ENCODE measurements at places on chromosomes 6 and 20. TPM values are rescaled to one million over a fixed set of nuclear protein-coding genes. Genes with fewer than 3 reads are reported as not detected.

The BPIFB2 gene
- not detected for polyA plus RNA-seq

The PPP1R16B gene
- 8.6 TPM for polyA plus RNA-seq

The DEF6 gene
- 3.2 TPM for polyA plus RNA-seq

The RAD21L1 gene
- not detected for polyA plus RNA-seq

The HMGN3 gene
- polyA plus RNA-seq = 380 TPM

DNA sequence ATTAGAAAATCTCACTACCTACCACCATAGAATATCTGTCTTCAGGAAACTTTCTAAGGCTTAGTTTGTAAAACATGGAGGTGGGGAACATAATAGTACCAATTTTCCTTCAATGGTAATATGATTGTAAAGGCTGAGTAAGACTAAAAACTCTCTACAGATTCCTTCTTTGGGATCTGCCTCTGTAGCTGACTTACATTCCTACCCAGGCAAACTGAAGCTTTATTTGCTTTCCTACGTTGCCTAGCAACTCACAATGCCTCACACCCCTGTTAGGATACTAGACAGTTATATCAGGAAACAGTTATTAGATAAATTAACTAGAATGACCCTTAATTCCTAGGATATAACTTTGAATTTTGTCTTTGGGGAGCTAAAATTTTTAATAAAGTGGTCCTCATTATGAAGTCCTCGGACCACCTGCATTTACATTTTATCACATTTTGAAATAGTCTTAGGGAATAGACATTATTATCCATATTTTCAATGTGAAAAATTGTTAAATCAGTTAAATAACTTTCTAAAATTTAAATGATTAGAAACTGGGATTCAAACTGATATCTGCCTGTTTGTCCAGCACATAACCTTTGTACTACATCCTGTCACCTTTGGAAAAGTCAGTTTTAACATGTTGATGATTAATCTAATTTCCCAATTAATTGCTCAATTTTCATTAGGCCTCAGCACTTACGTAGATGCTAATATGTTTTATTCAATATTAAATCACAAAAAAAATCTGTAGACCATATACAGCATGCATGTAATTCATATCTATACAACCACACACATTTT, 591.4 kb downstream of the RNF144B start:
- DNase-seq = no peak

DNA sequence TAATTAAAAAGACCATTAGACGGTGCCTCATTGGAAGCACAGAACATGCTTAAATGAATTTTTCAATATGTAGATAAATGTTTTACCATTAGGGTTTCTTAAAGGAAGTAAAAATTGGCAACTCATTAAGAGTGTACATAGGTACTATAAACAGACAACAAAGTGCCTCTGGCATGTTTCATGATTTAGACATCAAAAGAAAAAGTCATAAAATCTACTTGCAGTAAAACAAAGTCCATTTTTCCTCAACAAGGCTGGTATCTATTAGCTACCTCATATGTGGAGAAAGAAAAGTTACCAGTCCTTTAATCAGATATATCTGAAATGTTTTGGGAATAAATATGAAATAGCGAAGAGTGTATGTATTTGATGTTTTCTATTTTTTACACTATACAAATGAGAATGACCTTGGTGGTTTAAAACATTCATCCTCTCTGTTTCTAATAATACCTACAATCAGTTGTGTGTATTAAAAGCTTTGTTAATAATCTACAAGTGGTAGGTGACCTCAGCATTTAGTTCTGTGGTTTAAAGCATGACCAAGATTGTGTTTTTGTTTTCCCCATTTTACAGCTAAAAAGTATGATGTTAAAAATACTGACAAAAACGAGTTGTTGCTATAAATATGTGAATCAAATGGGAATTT, 87.5 kb downstream of the HDGFL1 start:
- DNase-seq = no peak

DNA sequence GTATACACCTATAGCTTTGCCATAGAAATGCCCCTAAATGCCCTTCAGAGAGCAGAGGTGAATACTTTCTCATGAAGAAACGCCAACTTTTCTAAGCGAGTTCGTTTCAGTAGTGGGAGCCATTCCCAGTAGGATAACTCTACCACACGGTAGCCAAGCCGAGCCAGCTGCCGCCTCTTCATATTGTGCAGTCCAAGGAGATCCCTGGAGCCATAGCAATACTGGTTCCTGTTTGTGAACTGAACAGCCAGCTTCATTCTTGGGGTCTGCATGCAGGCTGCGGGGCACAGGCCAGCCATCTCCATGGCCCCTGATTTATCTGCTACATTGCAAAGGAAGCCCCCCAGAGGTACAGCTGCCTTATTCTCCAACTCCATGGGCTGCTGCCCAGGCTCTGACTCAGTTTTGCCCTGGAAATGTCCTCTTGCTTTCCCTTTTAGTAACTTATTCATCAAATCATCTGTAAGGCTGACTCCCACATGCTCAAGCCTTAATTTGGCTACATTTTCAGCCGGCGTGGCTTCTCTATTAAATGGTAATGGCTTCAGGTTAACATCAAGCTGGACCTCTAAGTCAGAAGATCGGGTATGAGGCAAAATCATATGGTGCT, 12.8 kb downstream of the FASTKD5 start:
- no peak for DNase-seq

DNA sequence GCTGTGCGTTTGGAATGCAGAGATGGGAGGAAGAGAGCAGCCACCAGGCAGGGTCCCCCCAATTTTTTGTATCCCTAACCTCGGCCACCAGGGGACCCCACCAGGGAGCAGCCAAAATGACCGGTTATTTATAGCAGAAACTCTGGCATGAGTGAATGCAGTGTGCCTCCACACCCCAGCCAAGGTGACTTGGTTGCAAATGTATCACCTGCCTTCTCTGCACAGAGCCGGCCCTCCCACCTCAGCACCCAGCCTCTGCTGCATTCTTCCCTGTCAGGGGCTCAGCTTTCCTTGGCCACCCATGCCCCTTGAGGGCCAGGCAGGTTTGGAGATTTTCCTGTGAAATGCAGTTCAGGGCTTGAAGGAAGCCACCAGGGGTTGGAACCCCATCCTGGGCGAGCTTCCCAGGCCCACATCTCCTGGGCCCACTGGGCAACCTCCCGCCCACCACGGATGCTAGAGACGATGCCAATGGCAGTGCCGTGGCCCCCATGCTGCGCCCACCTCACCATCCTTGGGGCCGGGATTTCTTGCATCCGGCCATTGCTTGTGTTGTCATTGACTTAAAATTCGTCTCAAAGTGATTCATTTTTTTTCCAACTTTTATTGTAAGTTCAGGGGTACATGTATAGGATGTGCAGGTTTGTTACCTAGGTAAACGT, 291.6 kb downstream of the TAF4 start:
- DNase-seq = no peak

DNA sequence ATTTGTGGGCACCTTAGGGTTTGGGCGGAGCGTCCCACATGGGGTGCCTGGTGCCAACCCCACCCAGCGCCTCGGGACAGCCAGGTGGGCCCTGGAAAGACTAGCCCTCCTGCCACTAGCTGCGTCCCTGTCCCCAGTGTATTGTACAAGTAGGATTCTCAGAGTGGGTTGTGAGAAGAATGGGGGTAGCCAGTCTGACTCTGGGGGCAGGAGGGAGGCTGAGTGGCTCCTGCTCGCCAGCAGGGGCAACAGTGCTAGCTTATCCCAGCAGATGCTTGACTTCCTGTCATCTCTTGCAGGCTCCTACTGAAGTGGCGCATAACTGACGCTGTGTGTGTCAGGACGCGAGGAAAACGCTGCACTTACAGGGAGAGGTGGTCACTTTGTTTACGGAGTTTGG, 9.3 kb downstream of the PSMA7 start:
- DNase-seq = no peak

DNA sequence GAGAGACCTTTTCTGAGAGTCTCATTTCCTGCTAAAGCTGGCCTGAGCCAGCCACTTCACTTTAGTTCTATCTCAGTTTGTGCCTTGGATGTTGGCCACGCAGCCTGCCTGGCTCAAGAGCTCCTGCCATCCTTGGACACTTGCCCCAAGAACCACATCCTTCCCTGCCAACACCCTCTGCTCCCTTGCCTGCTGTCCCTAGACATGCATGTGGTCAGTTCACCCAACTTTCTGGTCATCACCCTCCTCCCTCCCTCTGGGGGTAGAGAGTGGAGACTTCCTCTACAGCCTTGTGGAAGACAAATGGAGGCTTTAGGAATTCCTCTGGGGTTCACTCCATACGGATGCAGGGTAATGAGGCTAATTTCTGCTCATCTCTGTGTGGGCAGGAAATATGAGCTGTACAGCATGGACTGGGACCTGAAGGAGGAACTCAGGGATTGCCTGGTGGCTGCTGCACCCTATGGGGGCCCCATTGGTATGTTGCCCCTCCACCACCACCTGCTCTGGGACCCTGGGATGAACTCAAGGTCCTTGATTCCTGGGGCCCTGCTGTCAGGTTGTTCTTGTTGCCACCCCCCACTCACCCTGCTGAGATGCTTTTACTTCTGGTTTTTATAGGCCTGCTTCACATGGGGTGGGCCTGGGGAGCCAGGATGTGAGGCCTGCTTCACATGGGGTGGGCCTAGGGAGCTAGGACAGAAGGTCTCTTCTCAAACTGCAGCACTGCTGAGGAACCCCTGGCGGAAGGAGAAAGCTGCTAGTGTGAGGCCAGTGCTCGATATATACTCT, 13.8 kb upstream of the PTPRA start:
- DNase-seq = no peak

GRCh38 chr20:44419131-44419844, 56.4 kb upstream of the TTPAL start:
- DNase-seq = no peak

GRCh38 chr20:15091421-15092037, 754.1 kb upstream of the FLRT3 start:
- DNase-seq = no peak

DNA sequence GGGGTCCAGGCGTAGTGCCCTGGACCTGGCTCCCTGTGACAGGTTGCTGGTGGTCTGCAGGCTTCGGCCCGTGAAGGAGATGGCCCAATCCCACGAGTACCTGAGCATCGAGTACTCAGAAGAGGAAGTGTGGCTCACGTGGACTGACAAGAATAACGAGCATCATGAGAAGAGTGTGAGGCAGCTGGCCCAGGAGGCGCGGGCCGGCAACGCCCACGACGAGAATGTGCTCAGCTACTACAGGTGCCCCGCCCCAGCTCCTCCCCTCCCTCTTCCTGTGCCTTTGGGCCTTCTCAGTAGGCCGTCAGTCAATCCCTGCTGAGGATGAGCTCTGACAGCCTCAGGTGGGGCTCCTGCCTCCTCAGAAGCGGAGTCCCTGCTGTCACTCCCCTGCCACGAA, 42.6 kb downstream of the UQCC2 start:
- no peak for DNase-seq

DNA sequence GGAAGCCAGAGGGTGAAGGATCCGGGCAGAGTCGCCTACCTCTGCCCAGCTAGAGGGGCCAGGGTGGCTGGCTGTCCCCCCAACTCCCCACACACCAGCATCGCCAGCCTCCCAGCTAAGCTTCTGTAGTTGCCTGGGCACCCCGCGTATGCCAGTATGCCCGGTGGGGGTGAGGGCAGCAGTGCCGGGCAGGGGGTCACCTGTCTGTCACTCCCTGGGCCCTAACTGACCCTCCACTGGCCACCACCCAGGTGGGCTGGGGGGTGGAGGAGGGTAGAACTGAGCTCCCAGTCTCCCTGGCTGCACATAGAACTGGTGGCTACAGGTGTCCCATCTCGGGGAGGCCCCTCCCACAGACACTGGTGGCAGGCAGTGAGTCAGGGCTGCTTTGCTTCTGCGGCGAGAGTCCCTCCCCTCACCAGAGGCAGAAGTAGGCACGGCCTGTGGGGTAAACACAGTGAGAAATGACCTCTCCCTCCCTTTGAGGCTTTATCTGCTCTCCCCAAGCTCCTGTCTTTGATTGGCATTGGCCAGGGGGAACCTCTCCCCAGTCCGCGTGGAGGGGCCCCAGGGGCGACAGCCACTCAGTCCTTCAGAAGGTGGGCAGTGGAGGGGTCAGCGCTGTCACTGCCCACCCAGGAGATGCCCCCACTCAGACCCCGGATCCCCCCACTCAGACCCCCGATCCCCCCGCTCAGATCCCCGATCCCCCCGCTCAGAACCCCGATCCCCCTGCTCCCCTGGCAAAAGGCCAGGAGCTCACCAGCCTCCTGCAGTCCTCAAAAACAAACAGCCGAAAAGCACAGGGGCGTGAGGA, 2.5 kb downstream of the NTSR1 start:
- DNase-seq = no peak

GRCh38 chr6:154683756-154684523, 49.3 kb upstream of the SCAF8 start:
- no peak for DNase-seq

DNA sequence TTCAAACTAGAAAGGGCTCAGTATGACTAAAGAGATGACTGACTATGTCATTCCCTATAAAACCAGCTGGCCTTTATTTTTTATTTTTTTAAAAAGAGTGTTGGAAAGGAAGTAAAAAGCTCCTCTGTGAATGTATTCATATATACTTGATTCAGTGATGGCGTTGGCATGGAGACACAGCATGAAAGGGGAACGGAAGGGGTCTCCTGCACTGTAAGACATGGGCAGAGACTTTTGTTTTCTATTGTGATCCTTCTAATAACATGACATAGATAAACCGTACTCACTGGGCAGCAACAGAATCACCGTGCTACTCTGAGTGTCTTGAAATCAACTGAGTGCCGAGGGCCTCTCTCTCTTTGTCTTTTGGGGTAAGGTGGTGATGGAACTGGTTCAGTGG, 228.1 kb upstream of the RIN2 start:
- DNase-seq = no peak

GRCh38 chr6:80769106-80769505, 662.6 kb downstream of the BCKDHB start:
- DNase-seq = no peak

DNA sequence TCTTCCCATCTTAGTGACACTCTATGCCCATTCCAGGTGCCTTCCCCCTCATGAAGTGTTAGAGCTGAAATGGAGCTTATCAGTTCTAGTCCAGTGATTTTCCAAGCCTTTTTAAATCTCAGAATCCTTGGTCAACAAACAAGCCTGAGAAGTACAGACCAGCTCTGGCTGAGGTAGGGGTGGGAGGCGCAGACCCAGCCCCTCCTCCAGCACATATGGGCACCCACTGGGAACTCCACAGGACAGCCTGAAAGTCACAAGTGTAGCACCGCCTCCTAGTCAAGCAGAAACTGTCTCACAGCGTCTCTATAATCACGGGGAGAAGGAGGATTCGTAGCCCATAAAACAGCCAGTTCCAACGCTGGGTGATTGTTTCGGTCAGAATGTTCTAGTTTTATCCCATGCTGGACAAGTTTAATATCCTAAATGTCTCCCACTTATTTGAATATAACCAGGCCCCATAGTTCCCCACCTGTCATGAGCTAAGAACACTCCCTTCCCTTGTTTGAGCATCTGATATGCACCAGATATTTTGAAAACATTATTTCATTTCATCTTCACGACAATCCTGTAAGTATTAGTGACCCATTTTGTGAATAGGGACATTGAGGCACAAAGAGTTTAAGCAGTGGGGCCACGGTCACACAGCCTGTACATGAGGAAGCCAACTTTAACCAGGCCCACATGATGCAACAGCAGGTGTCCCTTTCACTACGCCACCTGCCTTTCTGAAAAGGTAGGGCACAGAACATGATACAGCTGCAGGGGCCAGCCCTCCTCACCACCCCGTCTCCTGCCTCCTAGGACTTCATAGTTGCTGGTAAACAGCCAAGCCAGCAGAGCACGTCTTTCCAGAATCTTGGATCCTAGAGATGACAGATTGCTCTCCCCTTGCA, 40.1 kb downstream of the TRAF3IP2 start:
- DNase-seq = no peak

- no peak for DNase-seq
Observed at GRCh38 chr6:149393002-149393679, 6.9 kb upstream of the SUMO4 start.

GRCh38 chr6:8234321-8234720, 132.0 kb upstream of the EEF1E1 start:
- no peak for DNase-seq

GRCh38 chr6:168989421-168989820, 264.2 kb downstream of the THBS2 start:
- DNase-seq = no peak
